Testis (tissue), 5 donors: ENCODE measurements at places on chromosomes 12 and 14. TPM values are rescaled to one million over a fixed set of nuclear protein-coding genes. Genes with fewer than 3 reads are reported as not detected.
A peak's percentile ranks its signal among the peaks of the same experiment; 100 is the strongest.

DNA sequence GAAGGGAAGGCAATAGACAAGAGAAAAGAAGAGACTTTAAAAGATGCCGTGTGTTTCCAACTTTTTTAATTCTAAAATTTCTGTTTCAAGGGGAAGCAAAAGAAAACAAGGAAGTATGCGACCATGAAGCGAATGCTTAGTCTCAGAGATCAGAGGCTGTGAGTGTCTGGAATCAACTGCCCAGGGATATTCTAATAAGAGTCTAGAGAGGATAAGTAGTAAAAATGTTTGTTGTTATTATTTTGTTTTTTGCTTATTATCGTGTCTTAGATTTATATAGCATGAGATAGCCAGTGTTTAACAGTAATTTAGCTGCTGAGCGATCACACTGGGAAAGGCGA, 421 bp downstream of the FCF1 start:
- H3K27me3 ChIP-seq: no peaks in the 10 kb centered on the region
- peak overlapping the region; percentile 89 for H3K4me3 ChIP-seq
- no peak for DNase-seq
- H3K36me3 ChIP-seq: no peaks in the 10 kb centered on the region
- H3K4me1 ChIP-seq: peaks cover 18% of the 10 kb centered on the region
- H3K27ac ChIP-seq: peak overlapping the region; percentile 77

GRCh38 chr12:28583701-28584261, 393.5 kb downstream of the CCDC91 start:
- no peaks in the 10 kb centered on the region for H3K4me1 ChIP-seq
- no peak overlapping the region for H3K4me3 ChIP-seq
- no peak overlapping the region for H3K27ac ChIP-seq
- no peaks in the 10 kb centered on the region for H3K36me3 ChIP-seq
- no peaks in the 10 kb centered on the region for H3K27me3 ChIP-seq

GRCh38 chr14:36988989-36989388, 183.4 kb downstream of the SLC25A21 start:
- no peaks in the 10 kb centered on the region for H3K36me3 ChIP-seq
- H3K27me3 ChIP-seq: no peaks in the 10 kb centered on the region
- DNase-seq: no peak
- no peak overlapping the region for H3K4me3 ChIP-seq
- H3K27ac ChIP-seq: no peak overlapping the region
- H3K4me1 ChIP-seq: no peaks in the 10 kb centered on the region

GRCh38 chr12:131072451-131073230, 118.9 kb downstream of the ADGRD1 start:
- peak; percentile 12 for DNase-seq
- H3K27ac ChIP-seq: no peak overlapping the region
- no peaks in the 10 kb centered on the region for H3K27me3 ChIP-seq
- H3K4me1 ChIP-seq: peaks cover 8% of the 10 kb centered on the region
- no peak overlapping the region for H3K4me3 ChIP-seq

DNA sequence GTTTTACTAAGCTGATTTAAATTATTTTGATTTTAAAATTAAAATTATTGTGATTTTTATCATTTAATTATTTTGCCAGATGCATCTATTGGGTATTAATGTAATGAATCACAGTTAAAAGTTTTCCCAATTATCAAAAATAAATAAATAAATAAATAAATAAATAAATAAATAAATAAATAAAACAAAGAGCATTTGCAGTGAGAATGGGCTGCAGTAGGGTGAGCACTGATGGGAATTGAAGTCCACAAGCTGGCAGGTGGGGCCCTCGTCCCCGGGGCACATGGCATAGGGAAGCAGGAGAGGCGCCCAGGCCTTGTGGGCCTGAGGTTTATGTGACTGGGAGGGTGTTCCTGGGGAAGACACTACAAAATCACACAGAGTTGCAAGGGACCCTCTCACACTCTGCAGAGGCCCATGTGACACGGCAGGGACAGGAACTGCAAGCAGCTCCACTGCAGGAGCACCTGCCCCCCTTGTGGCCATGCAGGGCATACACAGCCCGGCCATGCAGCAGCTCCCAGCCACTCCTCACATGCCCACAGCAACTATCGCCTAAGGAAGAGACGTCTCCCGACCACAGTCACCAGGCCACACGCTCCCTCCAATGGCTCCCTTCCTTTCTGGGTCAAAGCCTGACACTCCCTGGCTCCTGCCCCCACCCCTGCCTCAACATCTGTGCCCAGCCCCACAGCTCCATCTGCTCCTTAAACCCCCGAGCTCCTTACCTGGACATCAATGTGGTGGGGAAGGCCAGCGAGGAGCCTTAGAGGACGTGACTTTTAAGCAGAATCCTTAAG, 256.3 kb upstream of the SFSWAP start:
- H3K27ac ChIP-seq: no peak overlapping the region
- DNase-seq: peak; percentile 65
- H3K4me3 ChIP-seq: no peak overlapping the region

- H3K4me3 ChIP-seq: no peak overlapping the region
- no peak for DNase-seq
- H3K27ac ChIP-seq: no peak overlapping the region
- H3K36me3 ChIP-seq: no peaks in the 10 kb centered on the region
Observed at GRCh38 chr12:104473374-104473983, 16.7 kb downstream of the CHST11 start.

DNA sequence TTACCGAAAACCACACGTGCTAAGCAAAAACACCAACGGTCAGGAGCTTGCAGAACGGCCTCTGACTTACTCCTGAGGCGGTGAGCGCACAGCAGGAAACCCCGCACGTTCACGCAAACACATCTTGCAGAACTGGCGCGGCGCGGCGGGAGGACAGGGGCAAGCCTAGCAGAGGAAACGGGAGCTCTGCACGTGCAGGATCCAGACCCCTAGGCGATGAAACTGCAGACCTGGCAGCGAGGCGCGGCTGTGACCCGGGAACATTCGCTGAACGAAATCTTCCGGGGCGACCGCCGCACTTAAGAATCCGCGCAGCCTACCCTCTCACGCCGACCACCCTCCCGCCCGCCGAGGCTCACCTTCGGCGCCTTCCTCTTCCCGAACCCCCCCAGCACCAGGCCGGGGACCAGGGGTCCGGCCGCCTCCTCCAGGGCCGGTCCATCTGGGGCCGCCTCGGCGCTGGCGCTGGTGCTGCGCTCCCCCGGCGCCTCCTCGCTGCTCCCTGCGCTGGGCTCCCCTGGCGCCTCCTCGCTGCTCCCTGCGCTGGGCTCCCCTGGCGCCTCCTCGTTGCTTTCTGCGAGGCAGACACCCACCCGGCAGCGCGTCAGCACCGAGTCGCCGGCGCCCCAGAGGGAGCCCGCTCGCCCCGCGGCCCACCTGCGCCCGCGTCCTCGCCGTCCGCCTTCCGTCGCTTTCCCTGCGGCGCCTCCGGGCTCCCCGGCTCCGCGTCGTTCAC, 615 bp downstream of the DDX51 start:
- H3K4me1 ChIP-seq: peaks cover 17% of the 10 kb centered on the region
- H3K36me3 ChIP-seq: no peaks in the 10 kb centered on the region
- peak overlapping the region; percentile 68 for H3K4me3 ChIP-seq

DNA sequence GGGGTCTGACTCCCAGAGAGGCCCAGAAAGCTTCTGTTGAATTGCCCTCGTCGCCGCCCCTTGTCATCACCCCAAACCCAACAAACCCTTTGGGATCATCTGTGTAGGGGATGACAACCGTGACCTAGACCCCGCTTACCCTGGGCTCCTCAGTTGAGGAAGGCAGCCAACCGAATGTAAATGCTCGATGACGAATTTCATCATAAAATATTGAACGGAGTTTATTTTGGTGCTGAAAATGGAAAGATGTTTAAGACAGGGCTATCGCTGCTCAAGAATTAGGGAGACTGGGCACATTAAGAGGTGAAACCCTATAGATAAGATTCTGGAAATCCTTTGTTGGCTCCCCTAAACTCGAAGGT, 512 bp downstream of the ACTR10 start:
- H3K27me3 ChIP-seq: no peaks in the 10 kb centered on the region
- H3K4me3 ChIP-seq: peak overlapping the region; percentile 87
- H3K27ac ChIP-seq: peak overlapping the region; percentile 87
- H3K4me1 ChIP-seq: peaks cover 9% of the 10 kb centered on the region

DNA sequence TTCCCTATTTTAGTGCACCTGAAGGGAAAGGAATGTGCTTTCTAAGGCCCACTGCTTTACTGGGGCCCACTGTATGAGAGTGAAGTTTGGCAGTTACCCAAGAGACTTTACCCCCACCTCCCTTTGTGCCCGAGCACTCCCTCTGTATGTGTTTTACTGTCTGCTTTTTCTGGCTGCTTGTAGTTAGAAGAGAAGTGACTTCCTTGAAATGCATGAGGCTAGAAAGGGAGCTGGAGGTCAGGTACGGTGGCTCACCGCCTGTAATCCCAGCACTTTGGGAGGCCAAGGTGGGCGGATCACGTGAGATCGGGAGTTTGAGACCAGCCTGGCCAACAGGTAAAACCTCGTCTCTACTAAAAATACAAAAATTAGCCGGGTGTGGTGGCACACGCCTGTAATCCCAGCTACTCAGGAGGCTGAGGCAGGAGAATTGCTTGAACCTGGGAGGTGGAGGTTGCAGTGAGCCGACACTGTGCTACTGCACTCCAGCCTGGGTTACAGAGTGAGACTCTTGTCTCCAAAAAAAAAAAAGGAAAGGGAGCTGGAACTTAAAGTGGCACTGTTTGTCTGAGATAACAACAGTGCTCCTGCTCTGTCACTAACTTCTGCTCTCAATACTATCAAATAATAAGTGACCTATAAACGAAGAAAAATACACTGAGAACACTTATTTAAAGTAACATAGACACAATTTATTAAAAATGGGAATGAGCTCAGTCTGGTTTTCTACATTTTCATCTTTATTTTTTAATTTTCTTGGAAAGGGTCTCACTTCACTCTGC, 5.8 kb downstream of the TRIP11 start:
- H3K4me3 ChIP-seq: no peak overlapping the region
- no peak for DNase-seq
- H3K27me3 ChIP-seq: no peaks in the 10 kb centered on the region
- no peak overlapping the region for H3K27ac ChIP-seq
- H3K36me3 ChIP-seq: peaks cover 3% of the 10 kb centered on the region

Gene OR4K5
- not detected for total RNA-seq

Gene TCP11L2
- 33.9 TPM for total RNA-seq

Gene KRT1
- not detected for total RNA-seq

Gene ASIC1
- total RNA-seq: 3.5 TPM

Gene CLEC4D
- 0.31 TPM for total RNA-seq

Gene STRN3
- 65.2 TPM for total RNA-seq

Gene RFLNA
- total RNA-seq: 0.31 TPM

Gene TAS2R30
- 11.1 TPM for total RNA-seq
